Stimulated activated CD8-positive, alpha-beta memory T cell treated with anti-CD3 and anti-CD28 coated beads, Interleukin-7, amount 100 ng/mL, for 1 hour (primary cell): ENCODE measurements at places on chromosomes 16 and 17.

- no peak for DNase-seq
Observed at GRCh38 chr16:64184156-64184555, 937.7 kb downstream of the CDH11 start.

DNA sequence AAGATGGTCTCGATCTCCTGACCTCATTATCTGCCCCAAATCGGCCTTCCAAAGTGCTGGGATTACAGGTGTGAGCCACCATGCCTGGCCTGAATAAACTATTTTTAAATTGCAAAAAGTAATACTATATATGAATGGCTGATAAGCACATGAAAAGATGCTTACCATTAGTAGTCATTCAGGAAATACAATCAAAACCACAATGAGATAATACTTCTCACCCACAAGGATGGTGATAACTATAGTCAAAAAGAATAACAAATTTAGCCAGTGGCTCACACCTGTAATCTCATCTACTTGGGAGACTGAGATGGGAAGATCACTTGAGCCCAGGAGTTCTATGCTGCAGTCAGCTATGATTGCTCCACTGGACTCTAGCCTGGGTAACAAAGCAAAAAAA is 2.4 kb upstream of the TACO1 start:
- no peak for DNase-seq

DNA sequence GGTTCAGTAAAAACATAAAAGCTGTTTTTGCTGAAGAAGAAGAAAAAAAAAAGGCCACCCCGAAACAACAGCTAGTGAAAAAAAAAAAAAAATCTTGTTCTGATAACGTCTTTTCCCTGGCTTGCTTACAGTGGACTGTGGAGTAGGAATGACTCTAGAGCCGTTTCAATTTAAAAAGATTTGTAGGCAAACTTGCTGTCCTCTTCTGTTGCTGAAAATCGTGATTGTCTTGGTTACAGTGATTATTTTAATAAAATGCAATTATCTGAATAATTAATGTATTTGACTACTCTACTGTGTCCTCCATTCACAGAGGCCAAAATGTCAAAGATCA is 190.6 kb upstream of the TBX2 start:
- DNase-seq, result no peak

DNA sequence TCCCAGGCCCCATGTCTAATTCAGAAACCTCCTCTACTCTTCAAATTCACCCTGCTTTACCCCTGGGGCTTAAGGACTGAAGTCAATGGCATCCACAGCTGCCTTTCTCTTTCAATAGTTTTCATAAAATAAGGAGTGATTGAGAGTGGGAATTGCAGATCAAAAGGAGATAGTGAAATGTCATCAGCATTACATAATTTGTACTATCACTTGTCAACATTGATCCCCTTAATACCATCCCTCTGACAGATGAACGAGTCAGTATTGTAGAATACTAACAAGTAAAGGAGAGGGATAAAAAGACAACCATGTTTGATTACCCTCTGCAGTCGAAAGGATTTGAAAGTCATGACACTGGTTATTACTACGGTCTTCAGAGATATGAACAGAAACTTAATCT is 212.4 kb downstream of the TMEM114 start:
- no peak for DNase-seq

- DNase-seq, result no peak
Observed at GRCh38 chr17:68600931-68601564, at the start of gene FAM20A. Gene FAM20A, minus strand, starts transcription at chr17:68601367. Its CDS starts 701 bp downstream, at chr17:68600666.

- no peak for DNase-seq
Observed at GRCh38 chr17:8806926-8807550, 7.9 kb upstream of the MFSD6L start.

GRCh38 chr16:4094127-4094773 is 22.0 kb downstream of the ADCY9 start:
- DNase-seq, result no peak

DNA sequence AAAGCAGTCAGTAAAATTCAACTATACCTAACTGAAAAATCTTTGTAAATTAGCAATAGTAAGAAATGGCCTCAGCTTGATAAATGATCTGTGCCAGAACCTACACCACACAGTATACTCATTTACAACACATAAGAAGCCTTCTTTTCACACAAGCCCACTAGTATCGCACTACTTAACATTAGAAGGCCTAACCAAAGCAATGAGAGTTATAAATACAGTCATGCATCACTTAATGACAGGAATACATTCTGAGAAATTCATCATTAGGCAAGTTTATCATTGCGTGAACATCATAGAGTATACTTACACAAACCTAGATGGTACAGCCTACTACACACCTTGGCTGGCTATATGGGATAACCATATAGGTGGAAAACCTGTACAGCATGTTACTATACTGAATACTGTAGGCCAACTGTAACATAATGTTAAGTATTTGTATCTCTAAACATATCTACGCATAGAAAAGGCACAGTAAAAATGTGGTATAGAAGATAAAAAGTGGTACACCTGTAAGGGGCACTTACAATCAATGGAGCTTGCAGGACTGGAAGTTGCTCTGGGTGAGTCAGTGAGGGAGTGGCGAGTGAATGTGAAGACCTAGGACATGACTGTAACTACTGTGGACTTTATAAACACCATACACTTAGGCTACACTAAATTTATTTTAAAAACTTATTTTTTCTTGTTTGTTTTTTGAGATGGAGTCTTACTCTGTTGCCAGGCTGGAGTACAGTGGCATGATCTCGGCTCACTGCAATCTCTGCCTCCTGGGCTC is 126.5 kb upstream of the CORO6 start:
- DNase-seq, result no peak

- DNase-seq, result no peak
Observed at GRCh38 chr16:17359788-17360390, 110.9 kb downstream of the XYLT1 start.

GRCh38 chr17:73431401-73432205 is 119.8 kb upstream of the CDC42EP4 start:
- DNase-seq, result no peak

DNA sequence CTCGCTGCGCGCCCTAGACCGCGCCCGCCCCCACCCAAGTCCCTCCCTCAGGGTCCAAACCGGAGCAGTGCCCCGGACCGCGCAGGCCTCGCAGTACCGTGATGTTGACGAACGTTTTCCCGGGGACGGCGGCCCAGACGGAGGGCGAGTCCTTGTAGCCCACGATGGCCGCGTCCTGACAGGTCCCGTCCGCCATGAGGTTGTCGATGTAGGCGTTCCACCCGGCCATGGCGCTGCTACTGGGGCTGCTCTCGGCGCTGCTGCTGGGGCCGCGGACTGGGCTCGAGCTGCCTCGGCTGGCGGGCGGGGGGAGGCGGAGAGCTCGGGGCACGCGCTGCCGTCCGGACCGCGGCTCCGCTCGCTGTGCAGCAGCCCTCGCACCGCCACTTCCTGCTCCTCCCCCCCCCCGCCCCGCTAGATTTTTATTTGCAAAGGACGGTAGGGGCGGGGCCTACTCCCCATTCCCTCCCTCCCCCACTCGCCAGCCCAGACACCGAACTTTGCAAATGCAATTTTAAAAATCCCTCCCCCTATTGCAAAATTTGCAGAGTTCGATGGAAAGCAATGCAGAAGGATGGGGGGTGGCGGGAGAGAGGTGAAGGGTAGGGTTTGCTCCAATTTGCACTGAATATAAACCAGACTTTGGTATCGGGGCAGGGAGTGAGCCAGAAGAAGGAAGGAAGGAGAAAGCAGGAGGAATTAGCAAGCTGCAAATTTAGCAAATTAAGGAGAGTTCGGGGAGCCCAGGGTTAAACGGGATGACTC is at the start of gene PFN1:
PFN1 (minus strand) TSS at position 365 of the 765 bp plus-strand sequence; CDS start at position 229, 136 bp downstream.
- peak; percentile 81 for DNase-seq

- no peak for DNase-seq
Observed at GRCh38 chr17:37820313-37820994, 75.6 kb upstream of the HNF1B start.

DNA sequence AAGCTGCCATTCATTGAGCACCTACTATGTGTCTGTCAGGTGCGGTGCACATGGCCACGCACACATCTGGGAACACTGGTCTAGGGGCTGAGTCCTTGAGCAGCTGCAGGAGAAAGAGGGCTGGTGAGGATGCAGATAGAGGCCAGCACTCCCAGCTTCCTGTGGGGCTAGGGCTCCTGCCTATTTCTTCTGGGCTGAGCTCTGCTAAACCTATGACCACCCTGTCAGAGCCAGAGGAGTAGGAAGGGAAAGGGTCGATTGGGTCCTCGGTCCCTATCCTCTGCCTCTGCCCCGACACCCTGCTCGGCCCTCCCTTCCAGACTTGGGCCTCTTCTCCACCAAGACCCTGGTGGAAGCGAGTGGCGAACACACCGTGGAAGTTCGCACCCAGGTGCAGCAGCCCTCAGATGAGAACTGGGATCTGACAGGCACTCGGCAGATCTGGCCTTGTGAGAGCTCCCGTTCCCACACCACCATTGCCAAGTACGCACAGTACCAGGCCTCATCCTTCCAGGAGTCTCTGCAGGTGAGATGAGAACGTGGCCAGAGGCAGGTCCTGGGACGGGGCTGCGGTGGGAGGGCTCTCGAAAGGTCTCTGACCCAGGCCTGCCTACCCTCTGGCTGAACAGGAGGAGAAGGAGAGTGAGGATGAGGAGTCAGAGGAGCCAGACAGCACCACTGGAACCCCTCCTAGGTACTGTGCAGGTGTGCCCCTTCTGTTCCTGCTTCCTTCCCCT is 4.0 kb upstream of the TMEM88 start:
- DNase-seq, result no peak

GRCh38 chr17:69962436-69962995 is 112.5 kb upstream of the KCNJ16 start:
- DNase-seq, result no peak

- DNase-seq, result no peak
Observed at GRCh38 chr16:24759006-24759405, 29.6 kb downstream of the TNRC6A start.

DNA sequence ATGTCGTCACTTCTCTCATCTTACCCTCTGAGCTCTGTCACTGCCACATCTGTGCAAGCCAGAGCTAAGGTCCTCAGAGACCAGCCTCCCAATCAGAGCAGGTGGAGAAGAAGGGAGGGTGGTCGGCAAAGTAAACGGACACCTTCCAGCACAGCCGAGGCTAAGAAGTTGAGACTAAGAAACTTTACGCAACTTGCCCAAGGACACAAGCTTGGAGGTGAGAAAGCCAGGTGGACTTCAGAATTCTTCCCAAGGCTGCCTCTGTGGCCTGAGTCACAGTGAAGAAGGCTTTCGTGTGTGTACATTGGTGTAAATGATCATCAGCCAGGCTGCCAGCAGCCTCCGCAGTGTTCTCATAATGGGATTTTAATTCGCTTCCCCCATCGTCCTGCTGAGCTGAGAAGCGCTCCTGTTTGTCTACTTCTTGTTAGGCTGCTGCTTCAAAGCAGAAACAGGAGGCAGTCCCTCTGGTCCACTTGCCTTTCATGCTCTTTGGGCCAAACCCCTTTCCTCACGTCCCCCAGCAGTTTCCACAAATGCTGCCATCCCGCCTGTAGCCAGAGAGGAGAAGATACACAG is 125.0 kb upstream of the RPL38 start:
- DNase-seq, result no peak

- no peak for DNase-seq
Observed at GRCh38 chr17:5892921-5893675, 177.1 kb upstream of the WSCD1 start.

- DNase-seq, result no peak
Observed at GRCh38 chr16:88917146-88917914, 50.9 kb upstream of the PABPN1L start.
